Activated T-helper 1 cell treated with anti-CD3 and anti-CD28 coated beads, Interleukin-2, amount 50 U/mL, for 16 hours (primary cell): ENCODE measurements at places on chromosomes 16 and 17.

GRCh38 chr17:4807605-4808377, 839 bp downstream of the PLD2 start:
- no peak for DNase-seq

- DNase-seq = no peak
Observed at GRCh38 chr17:63452962-63453551, 7.0 kb upstream of the CYB561 start.

DNA sequence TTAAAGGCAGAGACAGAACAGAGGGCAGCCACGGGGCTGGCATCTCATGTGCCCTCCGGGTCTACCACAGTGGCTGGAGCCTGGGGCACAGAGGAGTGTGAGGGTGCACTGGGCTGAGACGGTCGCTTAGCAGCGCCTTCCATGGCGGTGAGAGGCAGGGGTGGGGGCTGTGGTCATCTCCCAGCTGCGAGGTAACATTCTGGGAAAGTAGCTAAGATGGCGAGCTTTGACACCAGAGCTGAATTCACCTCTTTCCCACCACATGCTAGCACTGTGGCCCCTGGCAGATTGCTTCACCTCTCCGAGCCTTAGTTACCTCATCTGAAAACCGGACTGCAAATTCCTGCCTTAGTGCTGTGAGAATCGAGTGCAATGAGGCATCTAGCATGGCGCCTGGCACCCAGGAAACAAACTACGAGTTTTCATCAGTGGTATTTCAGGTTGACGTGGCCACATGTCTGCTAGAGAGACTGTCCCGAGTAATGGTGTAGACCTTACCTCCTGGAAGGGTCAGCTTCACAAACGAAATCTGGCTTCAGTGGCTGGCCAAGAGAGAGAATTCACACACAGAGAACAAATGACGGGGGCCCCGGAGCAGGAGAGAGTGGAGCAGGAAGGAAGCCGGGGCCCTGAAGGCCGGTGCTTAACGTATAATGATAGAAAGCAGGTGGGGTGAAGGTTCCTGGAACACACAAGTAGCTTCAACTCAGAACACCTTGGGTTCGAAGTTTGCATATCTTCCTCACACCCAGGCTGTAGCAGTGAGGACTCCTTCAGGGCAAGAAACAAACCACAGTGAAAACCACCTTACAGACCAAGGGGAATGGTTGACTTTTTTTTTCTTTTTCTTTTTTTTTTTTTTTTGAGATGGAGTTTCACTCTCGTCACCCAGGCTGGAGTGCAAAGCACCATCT, 63.9 kb upstream of the RPH3AL start:
- DNase-seq = no peak

GRCh38 chr17:42543190-42544079, 7.4 kb downstream of the NAGLU start:
- no peak for DNase-seq

DNA sequence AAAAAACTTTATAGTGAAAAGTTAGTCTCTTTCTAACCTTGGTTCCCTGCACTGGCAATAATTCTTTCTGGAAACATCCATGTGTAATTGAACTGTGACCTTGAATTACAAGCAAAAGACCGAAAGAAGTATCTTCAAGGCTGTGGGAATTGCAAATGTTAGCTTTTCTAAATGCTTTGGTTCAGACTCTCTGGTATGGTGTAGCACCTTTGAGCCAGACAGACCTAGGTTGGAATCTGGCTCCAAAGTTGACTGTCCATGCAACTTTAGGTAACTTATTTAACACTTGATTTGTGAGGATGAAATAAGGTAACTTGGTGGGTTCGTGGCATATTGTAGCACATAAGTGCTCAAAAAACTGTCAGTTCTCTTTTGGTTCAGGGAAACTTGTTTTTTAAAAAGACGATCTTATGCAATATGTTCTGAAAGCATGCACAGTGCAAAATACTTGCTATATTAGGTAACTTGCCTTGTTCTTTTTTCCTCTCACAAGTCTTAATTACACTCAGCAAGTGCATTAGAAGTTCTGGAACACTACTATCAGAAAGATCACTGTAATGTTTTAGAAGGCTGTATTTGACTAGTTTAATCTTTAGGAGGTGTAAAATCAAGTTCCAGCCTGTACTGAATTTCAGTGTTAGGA, 46.3 kb downstream of the TANGO6 start:
- DNase-seq = no peak

DNA sequence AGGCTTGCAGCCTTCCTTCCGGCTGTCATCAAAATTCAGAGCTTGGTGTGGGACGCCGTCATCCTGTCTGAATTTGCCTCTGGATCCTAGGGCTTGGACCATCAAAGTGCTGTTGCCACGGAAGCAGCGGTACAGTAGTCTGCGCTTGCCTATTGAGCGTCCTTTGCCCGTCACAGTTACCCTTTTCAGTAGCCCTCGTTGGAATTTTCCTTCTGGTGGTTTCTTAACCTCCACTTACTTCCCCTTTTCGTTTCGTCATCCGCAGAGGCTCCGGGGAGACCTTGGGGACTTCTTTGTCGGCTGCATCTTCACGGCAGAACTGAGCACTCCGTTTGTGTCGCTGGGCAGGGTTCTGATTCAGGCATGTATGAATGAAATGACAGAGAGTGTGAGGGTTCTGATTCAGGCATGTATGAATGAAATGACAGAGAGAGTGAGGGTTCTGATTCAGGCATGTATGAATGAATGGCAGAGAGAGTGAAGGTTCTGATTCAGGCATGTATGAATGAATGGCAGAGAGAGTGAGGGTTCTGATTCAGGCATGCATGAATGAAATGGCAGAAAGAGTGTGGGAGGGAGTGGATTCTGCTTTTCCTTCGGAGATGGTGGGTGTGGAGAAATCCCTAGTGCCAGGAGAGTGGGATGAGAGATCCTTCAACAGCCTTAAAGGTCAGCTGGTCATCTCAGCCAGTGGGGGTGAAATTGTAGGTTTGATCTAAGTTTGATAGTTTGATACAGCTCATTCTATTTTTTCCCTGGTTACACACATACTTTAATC, 8.0 kb downstream of the TLCD3A start:
- no peak for DNase-seq

- DNase-seq = no peak
Observed at GRCh38 chr17:6456914-6457687, 12.8 kb downstream of the PIMREG start.

GRCh38 chr17:46770818-46771560, 47.5 kb downstream of the WNT3 start:
- no peak for DNase-seq

- no peak for DNase-seq
Observed at GRCh38 chr16:64823481-64824075, 298.3 kb downstream of the CDH11 start.

DNA sequence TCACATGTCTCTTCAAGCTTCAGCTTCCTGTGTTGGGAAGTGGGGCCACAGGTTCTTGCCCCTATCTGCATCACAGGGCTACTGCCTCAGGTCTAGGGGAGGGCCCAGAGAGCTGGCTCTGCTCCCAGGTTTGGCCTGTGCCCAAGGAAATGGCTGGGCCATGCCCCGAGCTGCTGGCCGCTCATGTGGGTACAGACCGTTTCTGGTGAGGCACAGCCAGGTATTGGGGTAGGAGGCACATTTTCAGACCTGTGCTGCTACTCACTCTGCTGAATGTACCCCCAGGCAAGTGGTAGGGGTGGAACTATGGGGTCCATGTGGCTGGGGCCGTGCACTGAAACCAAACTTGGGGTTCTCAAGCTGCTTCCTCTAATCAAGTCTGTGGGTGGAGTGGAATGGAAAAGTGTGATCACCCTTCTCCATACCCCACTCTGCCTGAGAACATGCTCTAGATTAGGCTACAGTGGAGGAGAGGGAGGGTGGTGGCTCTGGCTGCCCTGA, 4.6 kb downstream of the GAS2L2 start:
- DNase-seq = no peak

GRCh38 chr16:17829811-17830210, 359.1 kb upstream of the XYLT1 start:
- no peak for DNase-seq

GRCh38 chr16:68636818-68637217, 8.3 kb upstream of the CDH3 start:
- no peak for DNase-seq

- no peak for DNase-seq
Observed at GRCh38 chr17:68178831-68179230, 69.0 kb upstream of the AMZ2 start.

DNA sequence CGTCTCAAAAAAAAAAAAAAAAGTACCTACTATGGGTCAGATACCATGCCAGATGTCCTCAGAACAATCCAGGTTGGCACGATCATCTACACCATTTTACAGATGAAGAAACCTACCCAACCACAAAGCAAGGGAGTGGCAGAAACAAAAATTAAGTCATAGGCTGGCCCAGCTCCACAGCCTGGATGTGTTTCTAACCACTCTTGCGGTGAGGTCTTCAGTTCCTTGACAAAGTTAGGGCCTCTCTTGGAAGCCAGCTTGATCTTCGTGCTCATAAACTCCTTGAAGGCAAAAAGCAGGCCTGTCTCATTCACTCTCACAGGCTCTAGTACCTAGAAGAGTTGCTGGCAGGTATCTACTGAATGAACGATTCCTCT, 6.2 kb downstream of the GGA2 start:
- DNase-seq = no peak

- DNase-seq = no peak
Observed at GRCh38 chr16:64148356-64148755, 973.5 kb downstream of the CDH11 start.

DNA sequence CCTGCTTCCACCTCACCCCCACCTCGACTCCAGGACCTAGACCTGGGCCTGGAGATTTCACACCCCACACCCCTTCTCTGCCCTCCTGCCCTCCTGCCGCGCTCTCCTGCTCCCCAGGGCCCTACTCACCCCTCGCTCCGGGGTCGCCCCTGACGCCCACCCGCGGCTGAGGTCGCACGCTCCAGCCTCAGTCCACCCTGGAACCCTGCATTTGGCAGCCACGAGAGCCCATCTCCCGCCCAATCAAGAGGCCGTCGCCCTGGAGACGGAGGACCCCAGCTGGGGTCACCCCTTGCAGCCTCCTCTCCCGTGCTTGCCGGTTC, 16.1 kb downstream of the TLE7 start:
- no peak for DNase-seq

DNA sequence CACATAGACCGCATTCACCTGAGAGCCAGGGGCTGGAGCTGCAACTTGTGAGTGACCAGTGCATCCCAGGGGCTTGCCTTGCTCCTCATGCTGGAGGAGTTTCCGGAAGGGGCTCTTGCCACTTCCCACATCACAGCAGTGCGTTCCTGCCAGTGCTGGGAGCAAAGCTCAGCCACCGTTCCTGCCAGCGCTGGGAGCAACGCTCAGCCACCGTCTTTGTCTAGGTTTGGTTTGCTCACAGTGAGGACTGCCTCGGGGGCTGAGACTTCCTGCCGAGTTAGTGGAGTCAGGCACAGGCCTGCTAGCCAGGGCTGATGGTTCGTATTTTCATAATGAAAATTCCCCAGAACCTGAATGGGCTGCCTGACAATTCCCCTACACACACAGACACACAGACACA, 5.4 kb upstream of the CHRNE start:
- no peak for DNase-seq

- DNase-seq = no peak
Observed at GRCh38 chr16:89378947-89379771, 111.2 kb downstream of the ANKRD11 start.

GRCh38 chr16:9068886-9069285, 22.6 kb upstream of the HAPSTR1 start:
- DNase-seq = no peak

GRCh38 chr16:50253514-50253910, 12.8 kb upstream of the ADCY7 start:
- no peak for DNase-seq

GRCh38 chr16:25155553-25156460, 44.3 kb downstream of the LCMT1 start:
- no peak for DNase-seq

DNA sequence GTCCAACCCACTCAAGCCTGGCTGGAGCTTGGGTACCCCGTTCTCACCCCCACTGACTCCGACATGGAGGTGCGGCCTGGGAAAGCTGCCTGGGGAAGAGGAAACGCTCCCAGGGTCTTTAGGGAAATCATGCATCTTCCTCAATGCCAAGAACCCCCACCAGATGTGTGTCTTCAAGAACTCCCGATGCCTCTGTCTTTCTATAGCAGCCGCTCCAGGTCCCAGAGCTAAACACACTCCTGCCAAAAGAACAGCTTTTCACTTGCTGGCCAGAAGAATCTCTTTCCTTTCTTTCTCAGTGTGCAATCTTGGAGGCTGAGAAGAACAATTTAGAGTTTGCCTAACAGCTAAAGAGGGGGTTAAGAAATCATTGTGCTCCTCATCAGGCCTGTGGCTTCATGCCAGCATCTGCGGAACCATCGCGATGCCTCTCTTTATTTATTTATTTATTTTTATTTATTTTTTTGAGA, 41.1 kb upstream of the MTSS2 start:
- DNase-seq = no peak

DNA sequence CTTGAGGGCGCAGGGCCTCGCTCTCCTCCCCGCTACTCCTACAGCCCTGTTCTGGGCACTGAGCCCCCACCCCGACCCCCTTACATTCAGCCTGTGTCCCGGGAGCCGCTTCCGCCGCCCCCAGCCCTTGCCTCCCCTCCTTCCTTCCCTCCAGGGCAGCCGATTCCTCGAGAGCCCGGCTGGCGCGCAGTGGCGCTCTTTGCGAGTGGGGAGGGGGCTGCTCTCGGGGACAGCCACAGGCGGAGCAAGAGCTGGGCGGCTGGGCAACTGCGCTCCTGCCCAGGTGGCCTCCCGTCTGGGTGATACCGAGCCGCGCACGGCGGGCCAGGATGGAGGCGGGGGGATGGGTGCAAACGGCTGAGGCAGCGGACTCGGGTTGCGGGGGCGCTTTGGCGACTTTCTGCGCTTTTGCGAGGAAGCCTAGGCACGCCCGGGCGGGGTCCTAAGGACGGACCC, 1.2 kb downstream of the MMP15 start:
- DNase-seq = no peak

DNA sequence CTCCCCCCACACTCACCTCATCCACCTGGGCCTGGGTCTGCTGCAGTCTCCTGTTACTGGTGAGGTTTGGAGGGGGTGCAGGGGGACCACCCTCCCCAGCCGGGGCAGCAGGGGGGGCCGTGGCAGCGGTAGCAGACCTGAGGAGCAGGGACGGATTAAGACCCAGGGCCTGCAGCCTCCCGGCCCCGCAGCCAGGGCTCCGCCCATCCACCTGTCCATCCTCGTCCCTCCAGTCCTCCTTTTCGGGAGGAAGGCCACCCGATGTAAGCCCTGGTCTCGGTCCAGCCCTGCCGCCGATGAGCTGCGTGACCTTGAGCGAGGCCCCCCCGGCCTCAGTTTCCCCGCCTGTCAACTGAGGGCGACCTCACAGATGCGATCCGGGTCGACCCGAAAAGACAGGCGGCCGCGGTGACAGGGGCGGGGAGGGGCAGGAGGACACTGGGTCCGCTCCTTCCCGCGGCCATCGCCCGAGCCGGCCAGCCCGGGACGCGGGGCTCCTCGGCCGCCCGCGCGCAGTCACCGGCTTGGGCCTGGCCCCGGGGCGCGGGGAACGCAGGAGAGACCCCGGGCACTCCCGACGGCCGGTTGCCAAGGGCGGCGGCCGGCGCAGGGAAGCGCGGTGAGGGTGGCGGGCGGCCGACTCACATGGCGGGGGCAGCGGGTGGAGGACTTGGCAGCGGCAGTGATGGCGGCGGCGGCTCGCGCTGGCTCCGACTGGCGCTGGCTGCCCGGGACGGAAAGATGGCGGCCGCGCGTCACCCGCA, at the start of gene VAMP2:
Gene VAMP2 (minus strand): TSS at position 716 of the 764 bp plus-strand sequence. CDS start 69 bp downstream, at position 647.
- peak; percentile 79 for DNase-seq
